ENCODE measurements at places on chromosomes 1 and 21.
A peak's percentile ranks its signal among the peaks of the same experiment; 100 is the strongest.

GRCh38 chr1:27086026-27086425 is 68.9 kb downstream of the SLC9A1 start:
- DNase-seq = no peak

GRCh38 chr21:26470351-26471098 is 102.6 kb downstream of the CYYR1 start:
- no peak for DNase-seq

DNA sequence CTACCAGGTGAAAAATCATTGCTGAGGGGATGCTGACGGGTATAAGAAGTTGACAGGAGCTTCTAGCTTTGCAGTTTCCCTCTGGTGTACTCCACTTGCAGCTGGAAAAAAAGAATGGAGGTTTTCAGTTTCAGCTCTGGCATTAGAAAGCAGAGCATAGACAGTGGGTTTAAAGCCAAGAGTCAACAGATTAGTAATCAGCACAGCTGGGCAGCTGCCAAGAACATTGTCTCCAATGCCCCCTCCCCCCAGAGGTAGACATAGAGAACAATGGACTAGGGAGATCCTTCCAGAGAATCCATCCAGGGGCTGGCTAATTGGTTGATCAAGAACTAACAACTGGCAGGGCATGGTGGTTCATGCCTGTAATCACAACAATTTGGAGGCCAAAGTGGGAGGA is 10.1 kb upstream of the ZBTB8B start:
- DNase-seq = no peak

DNA sequence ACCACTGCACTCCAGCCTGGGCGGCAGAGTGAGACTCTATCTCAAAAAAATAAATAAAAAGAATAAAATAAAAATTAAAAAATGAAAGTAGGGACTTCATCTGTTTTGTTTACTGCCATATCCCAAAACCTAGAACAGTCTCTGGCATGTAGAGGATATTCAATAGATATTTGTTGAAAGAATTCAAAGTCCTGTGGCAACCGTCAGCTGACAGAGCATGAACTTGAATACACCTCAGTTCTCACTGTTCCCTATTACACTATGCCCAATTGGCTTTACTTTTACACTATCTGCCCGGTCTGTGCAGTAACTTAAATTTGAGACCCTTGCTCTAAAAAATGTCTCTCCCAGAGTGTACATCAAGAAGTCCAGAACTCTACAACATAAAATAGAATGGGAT is 46.2 kb downstream of the PRDX6 start:
- DNase-seq = no peak

GRCh38 chr1:185170291-185170848 is 13.4 kb downstream of the SWT1 start:
- peak; percentile 73 for DNase-seq

GRCh38 chr1:234758851-234759250 is 148.9 kb upstream of the IRF2BP2 start:
- DNase-seq = no peak

DNA sequence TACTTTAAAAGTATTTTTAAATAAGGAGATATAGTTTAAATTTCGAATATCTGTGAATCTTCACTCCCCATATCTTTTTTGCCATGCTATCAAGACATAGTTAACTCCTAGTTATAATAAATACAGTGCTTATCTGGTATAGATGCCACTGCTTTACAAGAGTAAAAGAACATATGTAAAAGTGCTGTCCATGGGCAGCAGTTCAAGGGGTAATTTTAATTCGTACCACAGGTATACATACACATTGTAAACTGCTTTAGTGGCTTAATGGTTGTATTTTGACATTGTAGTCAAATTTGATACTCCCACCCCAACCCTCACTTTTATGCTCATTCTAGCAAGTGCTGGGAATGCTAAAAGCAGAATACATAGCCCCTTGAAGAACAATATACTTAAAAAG is 18.6 kb downstream of the POU2F1 start:
- no peak for DNase-seq
